ENCODE measurements at places on chromosomes 3 and 15.

DNA sequence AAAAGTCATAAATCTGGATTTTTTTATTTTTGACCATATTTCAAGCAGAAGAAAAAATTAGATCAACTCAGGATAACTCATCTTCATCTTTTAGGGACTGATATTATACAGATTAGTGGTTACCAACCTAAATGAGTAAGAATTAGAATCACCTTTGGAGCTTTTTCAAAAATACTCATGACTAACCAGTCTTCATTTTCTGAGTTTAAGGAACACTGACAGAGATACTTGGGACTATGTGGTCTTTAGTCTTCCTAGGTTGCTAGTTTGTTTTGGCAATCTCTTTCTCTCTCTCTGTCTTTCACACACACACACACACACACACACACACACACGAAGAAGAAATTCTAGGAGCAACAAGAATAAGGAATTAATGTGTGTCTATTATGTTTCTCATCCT is 50.1 kb downstream of the TMOD3 start:
- no peak for DNase-seq

DNA sequence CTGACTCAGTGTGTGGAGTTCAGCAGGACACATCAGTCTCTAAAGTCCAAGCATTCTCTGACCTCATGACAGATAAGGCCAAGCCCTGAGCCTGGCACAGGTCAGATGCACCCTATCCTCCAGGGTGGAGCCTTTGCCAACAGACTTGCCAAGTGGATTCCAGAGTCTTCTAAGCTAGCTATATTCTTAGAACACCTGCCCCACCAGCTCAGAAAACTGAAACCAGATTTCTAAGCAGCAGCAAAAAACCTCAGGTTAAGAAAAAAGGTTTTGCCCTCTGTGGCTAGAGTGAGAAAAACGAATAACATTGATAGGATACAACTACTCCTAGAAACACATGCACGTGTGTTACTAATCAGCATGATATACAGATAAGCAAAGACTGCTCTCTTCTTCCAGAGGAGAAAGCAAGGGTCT is 11.6 kb downstream of the RMDN3 start:
- no peak for DNase-seq

DNA sequence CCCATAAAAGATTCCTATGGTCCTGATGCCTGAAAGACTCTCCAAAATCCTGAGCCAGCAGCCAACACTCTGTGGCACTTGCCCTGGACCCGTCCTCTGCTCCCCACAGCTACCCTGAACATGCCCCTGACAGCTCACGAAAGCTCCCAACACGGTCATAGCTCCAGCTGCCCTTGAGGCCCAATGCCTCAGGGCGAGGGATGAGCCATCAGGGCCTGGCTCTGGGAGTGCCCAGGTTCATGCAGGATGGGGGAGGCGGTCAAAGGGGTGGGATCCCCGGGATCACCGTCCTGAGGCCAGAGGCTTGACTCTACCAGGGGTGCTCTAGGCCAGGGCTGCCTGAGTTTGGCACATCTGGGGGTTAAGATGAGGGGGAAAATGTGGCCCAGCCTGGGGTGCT is 72.7 kb upstream of the RPL32 start:
- DNase-seq, result no peak

- no peak for DNase-seq
Measured at GRCh38 chr3:72114773-72115172, 329.8 kb upstream of the PROK2 start.

DNA sequence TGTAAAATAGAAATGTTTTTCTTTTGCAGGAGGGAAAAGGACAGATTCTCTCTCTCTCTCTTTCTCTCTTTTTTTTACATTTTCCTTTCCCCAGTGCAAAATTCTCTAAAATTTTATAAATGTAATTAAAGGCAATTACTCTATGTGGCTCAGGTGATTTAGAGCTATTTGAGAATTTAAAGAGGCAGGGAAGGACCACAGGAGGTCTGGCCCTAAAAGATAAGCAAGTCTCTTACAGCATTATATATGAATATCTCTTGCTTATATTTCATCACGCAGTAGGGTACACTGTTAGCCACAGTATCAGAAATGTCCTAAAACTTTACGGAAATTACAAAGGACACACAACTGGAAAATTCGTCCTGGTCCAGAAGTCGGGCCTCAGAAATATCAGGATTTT is 70.5 kb upstream of the PPIB start:
- no peak for DNase-seq

Measured in mesothelial cell of epicardium (in vitro differentiated cells).